ENCODE measurements at places on chromosomes 1 and 21.

GRCh38 chr1:59568158-59568935 lies 246.4 kb upstream of the HOOK1 start:
- no peak for DNase-seq

GRCh38 chr1:173005196-173005864 lies 45.4 kb downstream of the TNFSF18 start:
- no peak for DNase-seq

GRCh38 chr1:222788402-222789156 lies 26.3 kb upstream of the DISP1 start:
- no peak for DNase-seq

DNA sequence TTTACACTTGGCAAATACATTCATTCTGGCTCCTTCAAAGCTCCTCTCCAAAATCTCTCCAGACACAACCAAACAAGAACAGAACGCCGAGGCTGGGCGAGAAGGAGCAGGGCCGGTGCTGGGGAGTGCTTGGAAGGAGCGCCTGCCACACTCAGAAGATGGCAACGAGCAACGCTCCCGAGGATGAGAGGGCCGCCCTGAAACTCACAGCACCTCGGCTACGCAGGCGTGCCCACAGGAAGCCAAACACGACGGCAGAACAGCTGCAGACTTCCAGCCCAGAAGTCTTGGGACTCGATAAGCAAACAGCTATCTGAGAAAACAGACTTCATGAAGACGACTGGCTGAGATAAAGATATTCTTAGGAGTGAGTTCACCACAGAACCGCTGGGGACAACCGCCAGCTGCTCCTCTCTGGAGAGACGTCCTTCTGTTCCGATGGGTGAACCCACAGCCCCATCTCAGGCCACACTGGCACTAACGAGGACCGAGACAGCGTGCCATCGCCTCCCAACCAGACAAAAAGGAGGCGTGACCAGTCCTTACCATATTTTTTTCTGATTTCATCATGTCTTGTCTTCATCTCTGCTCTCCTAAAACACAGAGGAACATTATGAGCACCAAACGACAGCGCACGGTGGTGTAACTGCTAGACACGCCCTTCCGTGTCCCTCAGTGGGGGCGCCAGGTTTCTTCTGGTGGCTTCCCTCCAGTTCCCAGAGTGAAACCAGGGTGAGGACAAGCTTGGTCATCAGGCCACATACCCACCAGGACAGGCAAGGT lies 18.6 kb downstream of the PTTG1IP start:
- DNase-seq, result no peak

DNA sequence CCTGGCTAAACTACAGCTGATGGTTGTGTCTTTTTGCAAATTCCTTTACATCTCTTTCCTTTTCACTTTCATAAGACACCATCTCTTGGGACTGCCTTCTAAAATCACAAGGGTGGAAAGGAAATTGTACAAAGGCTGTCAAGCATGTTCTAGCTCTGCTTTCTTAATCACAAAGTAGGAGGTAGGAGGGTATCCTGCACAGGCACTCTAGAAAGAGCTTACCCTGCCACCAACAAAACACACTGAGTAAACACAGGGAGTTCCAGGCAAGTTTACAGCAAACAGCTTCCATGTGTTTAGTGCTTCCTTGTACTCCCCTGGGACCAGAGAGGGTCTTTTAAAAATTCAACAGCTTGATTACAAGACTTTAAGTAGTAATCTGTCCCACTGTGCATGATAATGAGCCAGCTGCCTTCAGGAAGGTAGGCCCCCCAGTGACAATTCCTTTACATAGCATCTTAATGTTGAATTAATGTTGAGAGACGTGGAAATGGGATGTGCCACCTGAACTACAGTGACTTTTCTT lies 2.4 kb downstream of the PLPP3 start:
- DNase-seq, result no peak

DNA sequence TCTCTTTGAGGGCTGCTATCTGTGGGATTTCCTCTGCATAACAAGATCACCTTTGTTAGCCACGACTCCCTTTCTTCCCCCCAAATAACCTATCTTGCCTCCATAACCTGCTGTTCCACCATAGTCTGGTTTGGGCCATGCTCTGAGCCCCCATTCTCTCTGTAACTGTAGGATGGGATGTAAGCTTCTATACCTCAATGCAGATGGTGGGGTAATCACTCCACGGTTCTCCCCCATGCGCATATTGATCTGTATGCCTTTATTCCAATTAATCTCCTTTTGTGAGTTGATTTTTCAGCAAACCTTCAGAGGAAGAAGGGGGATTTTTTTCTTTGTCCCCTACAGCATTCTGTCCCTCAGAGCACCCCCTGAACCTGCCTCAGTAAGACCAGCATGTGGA lies 170.1 kb upstream of the IRF2BP2 start:
- no peak for DNase-seq

DNA sequence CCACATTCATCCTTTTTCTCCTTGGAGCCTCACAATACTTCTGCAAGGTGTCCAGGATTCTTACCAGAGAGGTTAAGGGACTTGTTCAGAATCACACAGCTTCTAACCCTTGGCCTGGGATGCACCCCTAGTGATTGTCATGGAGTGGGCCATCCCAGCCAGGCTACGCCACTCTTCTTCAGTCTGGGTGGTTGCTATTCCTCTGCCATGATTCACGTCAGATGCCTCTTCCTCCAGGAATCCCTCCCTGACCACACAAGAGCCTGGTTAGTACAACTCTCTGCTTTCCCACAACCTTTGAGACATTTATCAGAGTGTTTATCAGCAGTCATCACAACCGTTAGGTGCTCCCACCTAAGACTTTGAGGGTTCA lies 121.8 kb downstream of the EPHB2 start:
- no peak for DNase-seq

DNA sequence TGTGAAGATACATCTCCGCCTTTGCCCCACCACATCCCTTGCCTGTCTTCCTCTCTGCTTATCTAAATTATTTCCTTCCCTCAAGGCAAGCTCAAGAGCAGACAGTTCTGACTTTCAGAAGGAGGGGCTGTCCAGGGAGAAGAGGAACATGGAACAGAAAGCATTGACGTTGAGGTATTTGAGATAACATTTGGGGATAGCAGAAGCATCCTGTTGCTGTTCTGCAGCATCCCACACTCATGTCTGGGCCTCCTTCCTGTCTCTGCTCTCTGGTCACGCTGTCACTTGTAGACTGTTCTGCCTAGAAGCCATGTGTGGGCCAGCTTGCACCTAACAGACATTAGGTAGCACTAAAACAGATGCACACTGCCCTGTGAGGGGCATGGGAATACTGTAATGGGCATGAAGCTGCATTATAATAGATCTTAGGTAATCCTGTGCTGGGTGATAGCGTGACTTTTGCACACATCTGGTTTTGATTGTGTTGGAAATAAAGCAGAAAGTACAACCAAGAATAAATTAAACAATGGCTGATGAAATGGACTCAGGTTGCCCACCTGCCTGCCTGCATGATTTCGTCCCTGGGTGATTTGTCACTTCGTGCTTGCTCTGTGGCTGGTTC lies 660 bp upstream of the RD3 start:
- DNase-seq, result no peak

- peak; percentile 78 for DNase-seq
Measured at GRCh38 chr1:167066333-167067122, 23.6 kb downstream of the GPA33 start.

- DNase-seq, result no peak
Measured at GRCh38 chr1:27656157-27656893, 15.7 kb downstream of the IFI6 start.

DNA sequence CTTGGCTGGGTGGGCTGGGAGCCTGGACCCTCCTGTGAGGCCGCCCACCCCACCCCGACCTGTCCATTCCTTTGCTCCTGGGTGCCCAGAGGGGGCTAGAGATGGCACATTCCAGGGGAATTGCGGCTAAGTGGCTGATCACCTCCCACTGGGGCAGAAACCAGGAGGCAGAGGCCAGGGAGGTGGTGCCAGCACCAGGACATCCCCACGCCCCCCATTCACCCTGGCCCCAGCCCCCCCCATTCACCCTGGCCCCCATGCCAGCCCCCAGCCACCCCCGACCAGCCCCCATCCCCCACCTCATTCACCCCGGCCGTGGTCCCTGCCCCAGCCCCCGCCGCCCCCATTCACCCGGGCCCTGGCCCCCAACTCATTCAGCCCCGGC lies 6.2 kb downstream of the C1QTNF12 start:
- DNase-seq, result no peak

GRCh38 chr1:222817529-222817928 lies 2.7 kb downstream of the DISP1 start:
- no peak for DNase-seq

DNA sequence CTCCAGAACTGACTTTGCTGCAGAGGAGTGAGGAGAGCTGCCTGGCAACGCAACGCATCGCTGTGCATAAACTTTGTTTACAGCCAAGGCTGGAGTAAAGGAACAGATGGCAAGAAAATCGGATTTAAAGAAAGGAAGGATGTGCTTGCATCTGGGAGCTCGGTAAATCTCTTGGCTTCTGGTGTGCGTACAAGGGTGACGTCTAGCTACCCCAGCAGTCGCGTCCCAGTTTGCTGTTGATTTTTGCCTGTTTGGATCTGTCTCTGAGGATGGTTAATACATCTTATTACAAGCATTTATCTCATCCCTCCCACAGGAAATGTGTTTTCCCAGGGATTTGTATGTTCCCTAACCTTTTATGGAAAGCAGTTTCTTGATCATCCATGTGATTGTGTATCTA lies 73.3 kb upstream of the RALGPS2 start:
- DNase-seq, result no peak

DNA sequence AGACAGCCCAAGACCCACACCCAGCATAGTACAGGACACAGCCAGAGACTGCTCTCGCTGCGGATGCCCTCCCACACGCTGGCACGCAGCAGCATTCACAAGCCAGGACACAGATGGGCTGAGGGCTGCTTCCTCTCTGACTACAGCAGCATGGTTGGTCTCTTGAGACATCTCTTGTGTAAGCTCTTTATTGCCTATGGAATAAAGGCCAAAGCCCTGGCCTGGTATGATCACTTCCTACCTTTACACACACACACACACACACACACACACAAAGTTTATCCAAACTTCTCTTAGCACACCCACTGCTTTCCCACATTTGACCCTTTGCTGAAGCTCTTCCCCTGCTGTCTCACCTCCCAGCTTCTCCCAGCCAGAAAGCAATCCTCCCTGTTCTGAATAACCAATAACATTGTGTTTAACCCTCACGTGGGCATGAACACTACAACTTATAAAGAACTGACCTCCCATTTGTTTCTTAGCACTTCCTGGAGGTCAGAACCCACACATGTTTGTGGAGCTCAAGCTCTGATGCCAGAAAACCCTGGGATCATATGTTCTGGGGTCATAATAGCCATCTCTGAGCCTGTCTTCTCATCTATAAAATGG lies 1.2 kb upstream of the LUZP1 start:
- DNase-seq, result peak; percentile 17

DNA sequence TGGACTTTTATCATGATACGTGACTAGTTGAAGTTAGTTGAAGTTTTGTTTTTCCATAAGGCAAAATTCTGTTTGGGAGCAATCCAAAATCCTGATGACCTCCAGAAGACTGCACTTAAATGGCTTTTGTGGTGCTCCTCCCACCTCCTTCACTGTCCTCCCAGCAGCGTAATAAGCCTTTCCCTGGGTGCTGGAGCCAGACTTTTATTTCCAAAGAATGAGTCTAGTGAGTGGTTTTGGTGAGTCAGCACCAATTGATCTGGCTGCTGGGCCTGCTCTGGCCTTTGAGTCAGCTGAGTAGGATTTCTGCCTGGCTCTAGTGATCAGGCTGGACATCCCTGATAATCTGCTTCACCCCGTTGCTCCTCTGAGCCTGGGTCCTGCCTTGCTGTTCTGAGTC lies 21.7 kb upstream of the KCND3 start:
- no peak for DNase-seq

GRCh38 chr1:242802973-242803372 lies 278.5 kb upstream of the PLD5 start:
- DNase-seq, result no peak

DNA sequence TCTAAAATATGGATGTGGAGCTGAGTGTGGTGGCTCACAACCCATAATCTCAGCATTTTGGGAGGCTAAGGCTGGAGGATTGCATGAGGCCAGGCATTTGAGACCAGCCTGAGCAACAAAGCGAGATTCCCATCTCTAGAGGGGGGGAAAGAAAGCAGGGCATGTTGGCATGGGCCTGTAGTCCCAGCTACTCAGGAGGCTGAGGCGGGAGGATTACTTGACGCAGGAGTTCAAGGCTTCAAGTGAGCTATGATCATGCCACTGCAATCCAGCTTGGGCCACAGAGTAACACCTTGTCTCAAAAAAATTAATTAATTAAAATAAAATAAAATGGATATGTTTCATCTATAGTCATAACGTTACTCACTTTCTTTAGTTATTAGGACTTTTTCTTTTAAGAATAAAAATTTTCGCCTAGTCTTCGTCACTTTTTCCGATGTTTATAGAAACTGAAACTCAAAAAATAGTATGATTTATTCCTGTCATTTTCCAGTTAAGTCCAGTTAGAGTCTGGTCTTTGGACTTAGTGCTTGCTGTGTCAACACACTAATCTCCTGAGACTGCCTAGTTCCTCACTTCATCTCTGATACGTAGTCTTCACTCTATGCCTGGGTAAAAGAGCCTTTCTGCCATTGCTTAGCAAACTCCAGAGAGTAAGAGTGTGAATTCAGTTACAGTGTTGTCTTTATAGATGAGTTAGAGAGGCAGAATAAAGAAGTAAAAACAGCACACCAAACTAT lies 28.0 kb downstream of the IARS2 start:
- no peak for DNase-seq

DNA sequence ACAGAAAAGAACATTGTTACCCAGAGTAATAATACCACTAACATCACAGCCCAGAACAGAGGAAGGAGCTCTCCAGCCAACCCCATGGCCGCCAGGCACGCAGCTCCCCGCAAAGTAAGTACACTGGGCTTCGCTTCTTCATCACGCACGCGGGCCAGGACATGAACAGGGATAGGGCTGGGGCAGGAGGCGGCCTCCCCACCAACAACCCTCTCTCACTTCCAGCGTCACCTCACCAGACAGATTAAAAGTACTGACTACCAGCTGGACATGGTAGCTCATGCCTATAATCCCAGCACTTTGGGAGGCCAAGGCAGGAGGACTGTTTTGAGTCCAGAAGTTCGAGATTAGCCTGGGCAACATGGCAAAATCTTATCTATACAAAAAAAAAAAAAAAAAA lies 78.3 kb downstream of the NPHP4 start:
- DNase-seq, result no peak

DNA sequence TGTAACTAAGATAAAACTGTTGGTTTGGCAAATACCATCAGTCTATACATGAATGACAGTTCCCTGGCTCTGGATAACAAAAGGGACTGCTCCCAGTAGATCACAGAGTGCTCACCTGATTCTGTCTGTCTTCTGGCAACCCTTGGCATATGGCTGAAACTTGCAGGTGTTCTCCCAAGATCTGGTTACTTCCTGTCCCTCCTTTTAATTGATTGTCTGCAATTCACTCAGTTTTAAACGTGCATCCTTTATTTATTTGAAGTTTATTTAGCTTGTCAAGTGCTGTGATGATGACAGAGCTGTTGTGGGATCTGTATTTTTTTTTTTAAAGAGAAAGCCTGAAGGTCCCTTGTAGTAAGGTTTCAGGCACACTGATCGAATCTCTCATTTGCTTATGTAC lies 3.4 kb downstream of the KCNA3 start:
- peak; percentile 16 for DNase-seq

- no peak for DNase-seq
Measured at GRCh38 chr1:228802386-228803220, 67.3 kb downstream of the RHOU start.

Data from naive thymus-derived CD8-positive, alpha-beta T cell (primary cell).